ENCODE measurements at places on chromosomes 13 and 19.

DNA sequence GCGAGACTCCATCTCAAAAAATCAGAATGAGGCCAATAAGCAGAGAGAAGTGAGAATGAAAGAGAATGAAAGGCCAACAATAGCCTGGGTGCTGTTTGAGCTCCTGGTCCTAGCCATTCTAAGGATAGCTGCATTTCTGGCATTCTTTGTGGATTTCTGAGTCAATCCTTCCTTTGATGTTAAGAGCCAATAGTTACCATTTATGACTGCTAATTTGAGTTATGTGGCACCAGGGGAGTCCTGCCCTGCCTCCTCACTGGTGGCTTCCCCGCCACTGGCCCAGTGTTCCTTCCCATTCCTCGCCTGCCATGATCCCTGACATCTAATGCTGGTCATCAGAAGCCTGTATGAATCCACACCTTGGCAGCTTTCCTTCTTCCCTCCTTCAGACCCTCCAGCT lies 991.2 kb downstream of the UQCRFS1 start:
- no peak for DNase-seq

DNA sequence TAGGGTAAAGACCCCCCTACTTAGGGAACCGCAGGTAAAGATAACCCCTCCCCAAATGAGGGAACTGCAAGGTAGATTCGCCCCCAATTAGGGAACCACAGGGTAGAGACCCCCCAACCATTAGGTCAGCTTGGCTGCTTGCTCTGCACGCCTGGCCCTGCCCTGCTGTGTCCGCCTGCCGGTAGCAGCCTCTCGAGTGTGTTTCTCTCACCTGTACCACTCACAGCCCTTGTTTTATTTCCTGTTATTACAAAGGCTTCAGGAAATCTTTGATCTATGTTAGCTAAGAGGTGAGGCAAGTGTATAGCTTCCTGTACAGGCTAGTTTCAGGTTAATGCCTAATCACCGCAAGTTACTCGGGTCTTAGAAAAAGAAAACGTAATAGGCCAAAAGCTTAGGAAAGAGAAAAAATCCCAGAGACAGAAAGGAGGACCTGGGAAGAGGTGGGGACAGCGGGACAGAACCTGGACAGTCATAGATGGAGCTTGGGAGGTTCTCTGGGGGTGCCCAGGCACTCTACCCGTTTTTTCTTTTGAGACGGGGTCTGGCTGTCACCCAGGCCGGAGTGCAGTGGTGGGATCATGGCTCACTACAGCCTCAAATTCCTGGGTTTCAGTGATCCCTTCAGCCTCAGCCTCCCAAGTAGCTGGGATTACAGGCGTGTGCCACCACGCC lies 23.1 kb upstream of the EIF3G start:
- no peak for DNase-seq

- DNase-seq: no peak
These were observed 58.7 kb upstream of the KLF5 start for GRCh38 chr13:73000027-73000674.

GRCh38 chr13:73740666-73741065 lies 393.5 kb downstream of the KLF12 start:
- DNase-seq: no peak

DNA sequence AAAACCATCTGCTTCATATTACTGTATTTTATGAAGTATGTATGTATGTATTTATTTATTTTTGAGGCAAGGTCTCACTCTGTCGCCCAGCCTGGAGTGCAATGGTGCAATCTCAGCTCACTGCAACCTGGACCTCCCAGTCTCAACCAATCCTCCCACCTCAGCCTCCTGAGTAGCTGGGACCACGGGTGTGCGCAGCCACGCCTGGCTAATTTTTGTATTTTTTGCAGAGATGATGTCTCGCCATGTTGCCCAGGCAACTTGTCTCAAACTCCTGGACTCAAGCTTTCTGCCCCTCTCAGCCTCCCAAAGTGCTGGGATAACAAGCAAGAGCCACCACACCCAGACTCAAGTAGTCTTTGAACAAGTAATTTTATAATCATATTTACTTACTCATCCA lies 5.5 kb downstream of the KATNAL1 start:
- no peak for DNase-seq

DNA sequence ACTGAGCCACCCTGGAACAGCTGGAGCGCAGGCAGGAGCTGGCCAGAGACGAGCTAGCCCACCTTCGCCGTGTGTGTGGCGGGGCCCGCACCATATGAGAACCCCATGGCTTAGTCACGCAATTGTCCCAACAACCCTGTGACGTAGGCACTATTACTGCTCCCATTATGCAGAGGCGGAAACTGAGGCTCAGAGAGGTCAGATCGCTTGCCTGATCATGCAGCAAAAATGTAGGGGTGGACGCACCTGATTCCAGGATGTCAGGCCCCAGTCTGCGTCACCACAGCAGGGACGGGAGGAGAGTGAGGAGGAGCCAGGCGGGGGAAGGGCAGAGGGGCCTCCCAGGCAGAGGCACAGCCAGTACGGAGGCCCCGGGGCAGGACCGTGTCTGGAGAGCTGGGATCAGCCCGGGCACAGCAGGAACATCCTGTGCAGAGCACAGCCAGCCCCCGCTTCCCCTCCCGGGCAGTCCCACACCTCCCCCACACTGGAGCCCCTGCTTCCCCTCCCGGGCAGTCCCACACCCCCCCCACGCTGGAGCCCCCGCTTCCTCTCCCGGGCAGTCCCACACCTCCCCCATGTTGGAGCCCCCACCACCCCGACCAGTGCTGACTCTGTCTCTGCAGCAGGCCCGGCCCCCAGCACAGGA lies 16.7 kb downstream of the PIP5K1C start:
- peak; percentile 26 for DNase-seq

GRCh38 chr19:45782820-45783785 lies 813 bp upstream of the DMPK start:
- no peak for DNase-seq

- no peak for DNase-seq
These were observed 340.7 kb upstream of the HTR2A start for GRCh38 chr13:47237571-47237970.

- DNase-seq: no peak
These were observed 98.2 kb downstream of the UBL3 start for GRCh38 chr13:29752175-29752574.

- peak; percentile 43 for DNase-seq
These were observed 15.2 kb downstream of the KCNC3 start for GRCh38 chr19:50313812-50314536.

GRCh38 chr19:35408284-35409171 lies 37.7 kb downstream of the GPR42 start:
- DNase-seq: no peak

- DNase-seq: no peak
These were observed 2.7 kb downstream of the SPACA6 start for GRCh38 chr19:51695702-51696315.

DNA sequence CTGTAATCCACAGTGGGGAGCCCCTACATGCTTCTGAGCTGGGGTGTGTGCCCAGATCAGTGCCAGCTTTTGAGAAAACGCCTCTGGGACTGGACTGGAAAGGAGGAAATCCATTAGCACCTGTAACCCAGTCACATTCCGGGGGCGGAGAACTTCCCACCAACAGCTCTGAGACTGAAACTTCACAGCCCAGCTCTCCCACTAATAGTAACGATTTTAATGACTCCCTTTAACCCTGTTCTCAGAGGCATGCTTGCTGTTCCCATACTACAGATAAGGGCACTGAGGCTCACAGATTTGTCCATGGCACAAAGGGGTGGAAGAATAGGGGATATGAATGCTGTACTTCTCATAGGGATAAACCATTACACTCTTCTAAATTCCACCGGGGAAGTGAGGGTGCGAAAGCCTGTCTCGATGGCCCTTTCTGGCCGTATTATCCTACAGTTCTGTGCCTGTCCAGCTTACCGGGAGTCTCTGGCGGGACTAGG lies 851 bp downstream of the FBXO46 start:
- no peak for DNase-seq

DNA sequence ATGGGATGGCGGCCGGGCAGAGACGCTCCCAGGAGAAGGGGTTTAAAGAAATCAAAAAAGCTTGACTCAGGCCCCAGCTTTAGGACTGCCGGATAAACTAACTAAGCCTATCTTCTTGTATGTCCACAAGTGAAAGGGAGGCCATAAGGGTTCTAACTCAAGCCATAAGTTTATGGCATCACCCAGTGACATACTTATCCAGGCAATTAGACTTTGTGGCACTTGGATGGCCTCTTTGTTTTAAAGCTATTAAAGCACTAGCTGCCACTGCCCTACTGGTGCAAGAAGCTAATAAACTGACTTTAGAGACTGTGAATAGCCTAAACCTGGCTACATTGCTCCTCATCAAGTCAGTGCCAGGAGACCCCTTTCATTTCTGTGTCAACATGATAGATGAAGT lies 102.0 kb downstream of the ZNF429 start:
- DNase-seq: no peak

GRCh38 chr13:82717249-82717648 lies 1165.0 kb downstream of the SLITRK1 start:
- no peak for DNase-seq

DNA sequence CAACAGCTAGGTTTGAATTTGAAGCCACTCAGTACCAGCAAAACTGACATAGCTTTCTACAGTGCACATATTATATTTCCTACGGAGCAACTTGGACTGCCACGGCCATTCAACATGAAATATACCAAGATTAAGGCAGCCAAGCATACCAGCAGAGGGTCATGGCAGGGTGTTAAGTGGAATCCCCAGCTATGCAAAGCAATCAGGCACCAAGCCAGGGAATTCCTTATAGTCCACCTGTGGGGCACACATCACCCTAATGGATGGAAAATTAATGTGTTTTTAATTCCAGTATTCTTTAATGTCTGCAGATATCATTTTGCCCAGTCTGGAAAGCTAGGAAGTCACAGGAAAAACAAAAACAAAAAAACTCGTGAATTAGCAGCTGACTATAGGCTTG lies 1190.3 kb downstream of the EFNB2 start:
- DNase-seq: no peak

DNA sequence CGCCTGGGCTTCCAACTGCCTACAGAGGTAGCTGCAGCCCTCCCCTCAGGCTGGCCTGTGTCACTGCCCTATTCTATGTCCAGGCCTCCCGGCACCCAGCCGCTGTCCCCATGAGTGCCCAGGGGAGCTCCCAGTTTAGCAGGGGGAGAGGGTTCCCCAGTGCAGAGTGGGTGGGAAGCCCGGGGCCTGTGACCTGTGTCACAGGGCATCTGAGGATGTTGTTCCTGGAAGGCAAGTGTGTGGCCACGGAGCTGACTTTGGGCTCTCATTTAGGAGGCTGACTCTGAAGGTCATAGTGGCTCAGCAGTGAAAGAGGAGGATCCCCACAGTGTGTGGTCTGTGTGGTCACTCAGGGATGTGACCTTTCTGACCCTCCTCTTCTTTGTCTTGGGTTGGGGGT lies 25.1 kb downstream of the PPP1R37 start:
- no peak for DNase-seq

DNA sequence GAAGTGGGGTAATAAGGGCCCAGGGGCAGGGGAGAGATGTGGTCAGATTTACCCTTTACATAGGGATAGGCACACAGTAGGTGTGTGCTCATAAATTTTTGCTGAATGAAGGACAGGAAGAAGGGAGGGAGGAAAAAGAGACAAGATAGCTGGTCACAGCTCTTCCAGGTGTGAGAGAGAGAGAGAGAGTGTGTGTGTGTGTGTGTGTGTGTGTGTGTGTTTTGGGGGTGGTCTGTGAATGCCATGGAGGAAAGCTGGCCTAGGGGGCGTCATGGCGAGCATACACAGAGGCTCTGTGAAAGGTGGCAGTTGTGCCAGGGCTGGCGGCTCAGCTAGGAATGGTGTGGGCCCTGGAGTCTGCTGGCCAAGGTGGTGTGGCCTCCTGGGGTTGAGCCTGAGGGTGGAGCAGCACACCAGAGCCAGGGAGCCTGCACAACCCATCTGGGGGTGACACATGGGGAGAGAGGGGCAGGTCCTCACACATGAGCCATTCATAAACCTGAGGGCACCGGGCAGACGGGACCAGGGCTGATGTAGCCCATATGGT lies 6.0 kb upstream of the PRX start:
- no peak for DNase-seq

DNA sequence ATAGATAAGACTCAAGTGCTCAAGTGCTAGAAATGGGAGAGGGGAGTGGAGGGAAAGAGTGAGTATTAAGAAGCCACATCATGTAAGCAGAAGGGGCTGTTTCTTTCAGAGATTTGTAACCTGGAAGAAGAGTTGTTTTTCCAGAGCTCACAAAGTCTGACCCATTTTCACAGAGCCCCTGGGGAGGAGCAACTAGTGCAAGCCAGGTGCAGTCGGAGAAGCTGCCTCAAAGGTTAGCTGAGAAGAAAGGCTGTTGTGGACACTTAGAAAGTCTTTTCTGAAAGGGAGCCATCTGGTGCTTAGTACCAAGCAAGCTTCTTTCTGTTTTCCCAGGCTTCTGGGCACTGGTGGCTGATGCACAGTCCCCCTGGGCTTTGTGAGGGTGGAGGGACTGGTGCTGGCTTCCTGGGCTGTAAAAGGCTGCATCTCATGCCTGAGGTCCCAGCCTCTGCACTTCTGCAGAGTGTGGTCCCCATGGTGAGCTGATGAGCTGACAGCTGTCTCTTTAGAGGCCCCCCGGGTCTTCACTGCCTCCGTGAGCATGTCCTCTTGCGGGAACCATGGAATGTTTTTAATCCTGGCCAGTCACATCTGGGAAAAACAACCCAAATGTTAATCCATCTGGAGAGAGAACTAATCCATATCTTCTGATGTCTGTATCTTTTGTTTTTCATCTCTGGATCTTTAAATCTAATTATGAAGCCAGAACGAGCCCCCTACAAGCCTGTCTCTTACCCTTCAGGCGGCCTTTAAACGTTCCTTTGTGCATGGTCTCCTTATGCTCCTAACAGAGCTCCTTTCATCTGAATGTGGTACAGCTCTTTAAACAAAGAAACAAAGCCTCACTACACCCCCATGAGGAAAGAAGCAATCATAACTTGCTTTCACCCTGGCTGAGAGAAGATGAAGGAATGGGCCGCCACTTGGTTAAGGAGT lies 40.2 kb downstream of the OLFM4 start:
- DNase-seq: peak; percentile 50

- no peak for DNase-seq
These were observed 98.6 kb downstream of the ZDHHC20 start for GRCh38 chr13:21360463-21360862.

GRCh38 chr13:80946008-80946802 lies 605.3 kb upstream of the SPRY2 start:
- DNase-seq: no peak

GRCh38 chr19:14612657-14613056 lies 29.8 kb downstream of the CLEC17A start:
- no peak for DNase-seq

GRCh38 chr19:3027981-3028304 lies 1.1 kb downstream of the TLE2 start:
- no peak for DNase-seq

DNA sequence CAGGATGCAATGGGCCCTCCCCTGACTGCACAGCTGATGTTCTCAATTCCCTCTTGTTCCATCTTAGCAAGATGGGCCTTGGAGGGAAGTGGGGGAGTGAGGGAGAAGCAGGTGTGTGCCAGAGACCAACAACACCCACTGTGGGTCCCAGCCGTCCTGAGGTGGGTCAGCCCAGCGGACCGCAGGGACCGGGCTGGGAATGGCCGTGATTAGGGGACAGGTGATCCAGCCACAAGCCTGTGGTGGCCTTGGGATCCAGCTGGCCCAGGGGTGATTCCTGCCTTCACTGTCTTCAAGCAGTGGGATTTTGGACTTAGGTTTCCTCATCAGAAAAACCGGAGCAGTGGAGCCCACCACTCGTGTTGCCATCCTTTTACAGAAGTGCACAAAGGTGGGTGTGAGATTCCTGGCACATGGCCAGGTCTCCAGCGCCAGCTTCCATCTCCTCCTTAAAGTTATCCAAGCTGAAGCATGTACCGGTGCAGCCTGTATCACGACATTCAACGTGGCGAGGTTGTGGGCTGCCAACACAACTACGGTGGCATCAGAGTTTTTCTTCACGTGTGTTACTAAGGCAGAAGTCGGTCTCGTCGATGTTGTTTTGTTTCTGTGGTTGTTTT lies 9.0 kb upstream of the ATP11A start:
- no peak for DNase-seq

All from neural progenitor cell (in vitro differentiated cells).